Right cardiac atrium (tissue), 5 donors: ENCODE measurements at places on chromosomes 5 and 9.

DNA sequence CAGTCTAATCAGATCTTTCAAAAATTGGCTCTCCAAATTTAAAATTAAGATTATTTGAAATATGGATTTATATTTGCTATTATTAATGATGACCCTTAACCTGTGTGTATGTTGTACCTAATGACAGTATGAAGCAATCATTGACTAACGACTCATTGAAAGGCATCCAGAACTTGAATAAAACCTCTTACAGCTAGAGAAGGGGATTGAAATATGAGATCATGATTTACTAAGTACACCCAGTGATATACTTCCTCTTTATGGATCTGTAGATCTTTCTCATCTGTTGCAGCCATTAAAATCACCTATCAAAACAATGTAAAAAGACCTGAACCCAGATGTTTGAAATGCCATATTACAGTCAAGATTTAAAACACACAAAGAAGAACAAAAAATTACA lies 126.5 kb downstream of the RPS23 start:
- DNase-seq = no peak

DNA sequence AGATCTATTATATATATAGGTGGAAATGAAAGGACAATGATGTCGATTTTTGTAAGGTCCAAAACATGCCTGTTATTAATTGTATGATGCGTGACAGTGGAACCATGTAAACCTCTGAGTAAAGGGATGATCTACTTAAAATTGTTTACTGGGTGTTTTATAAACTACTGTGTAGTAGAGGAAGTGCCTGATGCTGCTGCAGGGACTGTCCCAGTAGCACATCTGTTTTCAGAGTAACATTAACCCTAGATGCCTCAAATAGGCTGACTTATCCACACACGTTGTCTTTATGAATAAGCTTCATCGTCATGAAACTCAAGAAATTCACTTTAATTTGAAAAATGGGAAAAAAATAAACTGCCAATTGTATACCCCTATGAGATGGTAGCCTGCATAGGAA lies 1.7 kb downstream of the CAMK4 start:
- DNase-seq = no peak

DNA sequence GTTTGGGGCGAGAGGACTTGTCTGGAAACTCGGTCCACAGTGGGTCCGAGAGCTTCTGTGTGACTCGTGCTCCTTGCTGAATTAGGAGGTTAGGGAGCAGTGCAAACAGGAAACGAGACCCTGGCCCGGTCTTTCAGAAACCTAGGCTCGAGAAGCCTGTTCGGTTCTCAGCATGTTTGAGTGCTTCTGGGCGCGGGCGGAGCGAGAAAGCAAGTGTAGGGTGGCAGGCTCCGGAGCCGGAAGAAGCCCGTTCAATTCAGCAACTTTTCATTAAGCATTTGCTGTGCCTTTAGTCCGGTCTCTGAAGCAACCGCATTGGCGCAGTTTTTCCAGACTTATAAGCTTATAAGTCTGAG lies 547 bp downstream of the CLTA start:
- peak; percentile 67 for DNase-seq

- no peak for DNase-seq
Observed at GRCh38 chr5:7980881-7981280, 111.9 kb downstream of the MTRR start.

DNA sequence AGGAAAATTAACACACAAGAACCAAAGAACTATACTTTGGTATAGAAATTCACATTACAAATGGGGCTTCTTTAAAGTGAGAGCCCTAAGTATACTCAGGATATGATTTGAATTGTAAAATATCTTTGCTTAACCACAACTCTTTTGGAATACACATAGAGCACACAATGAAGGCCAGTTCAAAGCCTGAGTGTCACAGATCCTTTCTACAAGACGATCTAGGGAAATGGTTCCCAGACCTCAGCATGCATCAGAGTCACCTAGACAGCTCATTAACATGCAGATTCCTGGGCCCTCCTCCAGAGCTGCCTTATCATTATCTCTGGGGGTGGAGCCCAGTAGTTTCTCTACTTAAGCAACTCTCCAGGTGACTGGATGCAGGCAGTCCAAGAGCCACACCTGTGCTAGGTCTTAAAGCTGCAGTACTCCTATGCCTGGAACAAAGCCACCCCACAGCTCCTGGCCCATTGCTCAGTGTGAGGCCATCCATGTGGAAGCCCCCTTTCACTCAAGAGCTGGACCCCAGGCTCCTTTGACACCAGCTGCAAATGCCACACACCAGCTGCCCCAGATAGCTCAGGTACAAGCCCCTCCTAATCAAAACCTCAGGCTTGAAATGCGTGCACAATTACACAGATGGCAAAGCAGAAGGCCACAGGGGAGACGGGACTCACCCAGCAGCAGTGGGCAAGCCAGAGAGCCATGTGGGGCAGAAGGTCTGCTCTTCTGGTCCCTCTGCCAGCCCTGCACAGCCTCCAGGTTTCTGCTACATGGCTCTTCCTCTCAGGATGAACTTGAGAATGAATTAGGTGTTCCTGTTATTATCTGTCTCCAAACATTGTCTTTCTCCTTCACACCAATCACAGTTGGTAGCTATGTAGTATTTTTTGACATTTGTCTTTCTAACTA lies 106.1 kb downstream of the SH3TC2 start:
- no peak for DNase-seq
